ENCODE measurements at places on chromosomes 2 and 18.

- no peak for DNase-seq
Measured at GRCh38 chr2:110114831-110115255, 779 bp downstream of the MALL start.

GRCh38 chr2:161409308-161409907 lies 6.7 kb upstream of the TBR1 start:
- DNase-seq, result no peak

- DNase-seq, result no peak
Measured at GRCh38 chr2:157946919-157947557, 70.9 kb upstream of the ACVR1 start.

GRCh38 chr2:226220511-226220910 lies 579.1 kb downstream of the IRS1 start:
- DNase-seq, result no peak

DNA sequence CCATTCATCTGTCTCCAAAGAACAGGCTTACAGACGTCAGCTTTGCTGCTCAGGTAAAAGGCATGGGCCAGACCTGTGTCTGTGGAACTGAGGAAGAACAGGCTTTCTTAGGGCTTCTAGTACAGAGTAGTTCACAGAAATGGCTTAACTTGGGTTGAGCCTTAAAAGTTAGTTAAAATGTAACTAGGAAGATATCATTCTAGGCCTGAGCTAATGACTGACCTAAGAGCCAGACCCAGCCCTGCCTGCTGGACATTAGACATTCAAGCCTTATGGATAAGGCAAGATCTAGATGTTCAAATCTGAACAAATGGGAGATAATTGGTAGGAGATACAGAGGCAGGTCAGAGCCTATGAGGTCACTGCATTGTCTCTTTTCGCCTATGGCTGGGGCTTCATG lies 73.9 kb upstream of the SLC14A2 start:
- DNase-seq, result no peak

DNA sequence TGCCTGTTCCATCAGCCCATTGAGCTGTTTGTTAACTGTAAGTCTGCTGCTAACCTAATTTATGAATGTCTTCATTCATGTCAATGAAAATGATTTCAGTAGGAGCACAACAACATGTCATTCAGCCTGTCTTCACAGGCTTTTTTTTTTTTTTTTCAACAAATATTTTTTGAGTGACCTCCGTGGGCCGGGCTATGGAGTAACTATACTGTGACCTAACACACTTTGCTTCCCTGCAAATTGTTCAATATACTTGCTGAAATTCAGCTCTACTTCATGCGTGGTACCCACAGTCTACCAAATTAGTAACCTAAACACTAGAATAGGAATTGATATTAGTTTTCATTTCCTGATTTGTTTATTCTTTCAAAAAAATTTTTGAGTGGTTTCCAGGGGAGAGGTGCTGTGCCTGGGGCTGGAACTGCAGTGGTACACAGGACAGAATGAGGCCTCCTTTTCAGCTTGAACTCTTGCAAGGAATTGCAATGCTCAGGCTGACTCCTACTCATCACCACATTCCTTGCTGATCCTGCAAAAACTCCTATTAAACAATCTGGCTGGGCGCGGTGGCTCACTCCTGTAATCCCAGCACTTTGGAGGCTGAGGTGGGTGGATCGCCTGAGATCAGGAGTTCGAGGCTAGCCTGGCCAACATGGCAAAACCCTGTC lies 87.1 kb downstream of the CDH20 start:
- no peak for DNase-seq

GRCh38 chr2:44965684-44966083 lies 24.2 kb downstream of the SIX3 start:
- DNase-seq, result no peak

DNA sequence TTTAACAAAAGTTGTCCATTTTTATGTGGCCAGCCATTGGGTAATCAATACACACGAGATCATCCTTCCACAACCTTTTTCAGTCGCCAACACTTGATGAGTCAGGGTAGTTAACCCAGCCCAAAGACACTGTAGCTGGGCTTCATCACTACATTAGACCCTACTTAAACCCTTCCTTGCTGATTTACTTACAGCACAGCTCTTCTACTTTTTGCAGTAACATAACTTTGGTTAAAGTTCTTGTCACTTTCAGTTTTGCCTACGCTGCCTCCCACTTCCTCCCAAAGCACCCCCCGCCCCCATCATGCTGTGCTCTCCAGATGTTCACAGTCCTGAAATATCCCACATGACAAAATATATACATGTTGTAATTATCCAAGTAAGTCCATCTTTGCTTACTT lies 103.6 kb downstream of the CDK15 start:
- DNase-seq, result no peak

DNA sequence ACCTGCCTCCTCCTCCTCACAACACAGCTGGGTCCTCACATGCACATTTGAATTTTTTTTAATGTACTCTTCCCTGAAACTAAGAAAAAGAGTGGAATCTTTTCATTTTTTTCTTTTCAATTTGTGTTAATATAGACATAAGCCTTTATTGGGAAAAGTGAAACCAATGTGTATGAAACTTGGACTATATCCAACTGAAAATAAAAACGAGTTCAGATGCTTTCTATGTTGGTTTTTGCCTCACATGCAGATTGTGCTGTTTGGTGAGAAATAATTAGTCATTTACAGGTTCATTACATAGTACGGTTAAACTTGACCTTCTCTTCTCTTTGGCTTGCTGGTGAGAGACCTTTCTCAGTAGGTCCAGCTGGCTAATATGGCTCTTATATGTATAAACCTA lies 515.2 kb upstream of the FANCL start:
- no peak for DNase-seq

DNA sequence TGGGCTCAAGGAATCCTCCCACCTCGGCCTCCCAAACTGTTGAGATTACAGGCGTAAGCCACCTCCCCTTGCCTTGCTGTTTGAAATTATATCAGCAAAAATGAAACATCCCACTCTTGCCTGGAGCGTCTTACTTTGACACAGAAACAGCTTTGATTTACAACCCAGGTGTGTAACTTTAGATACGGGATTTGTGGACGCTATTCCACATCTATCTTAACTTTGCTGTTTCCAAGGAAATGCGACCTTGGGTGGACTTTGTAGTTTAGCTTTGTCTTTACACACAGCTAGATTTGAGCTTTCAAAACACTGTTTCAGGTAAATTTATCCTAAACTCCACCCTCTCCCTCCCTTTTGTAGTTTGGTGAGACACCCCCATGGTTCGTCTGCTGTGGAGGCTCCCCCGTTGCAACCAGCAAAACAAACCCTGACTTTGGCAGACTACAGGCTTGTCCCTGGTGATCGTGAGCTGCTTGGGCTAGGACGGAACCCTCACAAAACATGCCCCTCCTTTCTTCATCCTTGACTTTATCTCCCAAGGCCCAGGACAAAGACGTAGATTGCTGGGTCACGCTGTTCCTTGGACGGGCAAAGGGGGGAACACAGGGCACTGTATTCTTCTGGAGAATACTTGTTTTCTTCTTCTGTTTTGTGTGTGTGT lies 5.5 kb upstream of the MSH6 start:
- no peak for DNase-seq

DNA sequence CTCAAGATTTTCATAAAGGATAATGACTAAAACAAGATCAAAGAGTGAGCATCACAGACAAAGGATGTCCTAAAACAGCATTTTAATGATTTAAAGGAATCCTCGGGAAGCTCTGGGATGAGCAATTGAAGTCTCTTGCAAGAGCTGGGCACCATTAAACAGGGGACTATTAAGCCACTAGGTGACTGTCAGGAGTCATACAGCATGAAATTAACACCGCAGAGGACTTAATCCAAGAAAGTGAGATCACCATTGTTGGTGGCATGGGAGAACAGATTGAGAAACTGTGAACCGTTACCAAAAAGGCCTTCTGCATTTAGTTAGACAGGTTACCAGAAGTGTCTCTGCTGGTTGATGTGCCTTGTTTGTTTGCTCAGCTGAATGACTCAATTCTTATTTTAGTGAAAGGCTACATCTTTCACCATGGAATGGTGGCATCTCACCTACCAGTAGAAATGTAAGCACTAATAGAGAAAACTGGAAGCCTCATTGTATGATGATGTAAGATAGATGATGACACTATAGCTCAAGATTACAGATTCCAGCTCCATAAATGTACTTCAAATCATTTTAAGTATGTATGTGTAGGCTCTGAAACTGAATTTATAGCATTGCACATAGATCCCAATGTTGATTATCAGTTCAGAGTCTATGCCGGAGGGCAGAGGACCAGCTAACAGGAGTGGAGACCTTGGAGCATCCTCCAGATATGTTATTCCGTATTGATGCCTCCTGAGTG lies 427.6 kb downstream of the SUCLG1 start:
- no peak for DNase-seq

- DNase-seq, result no peak
Measured at GRCh38 chr2:209929369-209929768, 73.1 kb upstream of the RPE start.

DNA sequence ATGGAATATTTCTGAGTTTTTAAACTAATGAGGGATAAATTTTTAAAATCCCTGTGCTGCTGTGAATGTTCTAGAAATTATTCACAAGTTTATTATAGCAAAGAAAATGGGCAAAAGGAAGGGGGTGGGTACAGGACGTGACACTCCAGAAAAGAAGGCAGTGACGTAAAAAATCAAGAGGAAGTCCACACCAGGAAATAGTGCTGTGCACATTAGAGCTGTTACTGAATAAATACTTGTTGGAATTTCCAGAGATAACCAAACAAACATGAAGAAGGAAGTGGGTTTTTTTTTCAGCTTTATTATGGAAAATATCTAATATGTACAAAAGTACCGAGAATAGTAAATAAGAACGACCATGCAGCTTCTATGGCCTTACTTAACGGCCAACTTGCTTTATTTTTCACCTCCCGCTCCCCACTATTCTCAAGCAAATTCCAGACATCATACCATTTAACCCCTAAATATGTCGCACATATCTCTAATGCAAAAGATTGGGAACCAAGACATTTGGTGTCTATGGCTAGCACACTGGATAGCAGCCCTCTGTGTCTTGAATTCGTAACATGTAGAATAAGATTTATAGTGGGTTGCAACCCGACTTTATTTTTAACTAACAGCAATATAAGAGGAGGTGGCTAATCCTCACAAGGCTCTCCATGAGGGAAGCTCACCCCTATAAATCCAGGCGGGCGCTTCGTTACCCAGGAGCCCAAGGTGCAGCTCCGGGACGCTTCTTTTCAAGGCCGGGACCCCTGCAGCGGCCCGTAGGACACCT lies 580 bp upstream of the NDUFV2 start:
- DNase-seq, result no peak

GRCh38 chr2:197210430-197210829 lies 100.2 kb downstream of the ANKRD44 start:
- DNase-seq, result no peak

DNA sequence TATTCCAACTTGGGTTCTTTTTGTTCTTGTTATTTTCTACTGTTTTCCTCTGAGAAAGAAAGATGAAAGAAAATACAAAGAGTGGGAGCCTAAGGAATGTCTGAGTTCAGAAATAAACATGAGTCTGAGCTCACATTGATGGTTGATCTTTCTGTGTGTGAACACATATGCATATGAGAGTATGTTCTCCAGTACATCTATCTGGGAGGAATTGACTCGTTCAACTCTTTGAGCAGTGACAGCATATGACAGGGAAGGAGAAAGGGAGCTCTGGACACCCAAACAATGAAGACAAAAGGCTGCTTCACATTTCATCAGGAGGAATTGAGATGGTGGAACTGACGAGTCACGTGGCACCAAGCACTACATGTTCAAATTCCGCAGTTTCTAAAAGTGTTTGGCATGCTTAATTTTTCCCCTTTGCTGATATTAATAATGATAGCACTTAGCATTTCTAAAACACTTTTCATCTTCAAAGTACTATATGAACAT lies 229.8 kb upstream of the ACVR2A start:
- no peak for DNase-seq

- DNase-seq, result no peak
Measured at GRCh38 chr2:55590810-55591440, 26.5 kb downstream of the PPP4R3B start.

GRCh38 chr2:54589038-54589339 lies 132.9 kb downstream of the SPTBN1 start:
- no peak for DNase-seq

- no peak for DNase-seq
Measured at GRCh38 chr2:101900375-101900774, 91.4 kb upstream of the IL1R2 start.

GRCh38 chr2:239830121-239831000 lies 194.8 kb downstream of the NDUFA10 start:
- no peak for DNase-seq

DNA sequence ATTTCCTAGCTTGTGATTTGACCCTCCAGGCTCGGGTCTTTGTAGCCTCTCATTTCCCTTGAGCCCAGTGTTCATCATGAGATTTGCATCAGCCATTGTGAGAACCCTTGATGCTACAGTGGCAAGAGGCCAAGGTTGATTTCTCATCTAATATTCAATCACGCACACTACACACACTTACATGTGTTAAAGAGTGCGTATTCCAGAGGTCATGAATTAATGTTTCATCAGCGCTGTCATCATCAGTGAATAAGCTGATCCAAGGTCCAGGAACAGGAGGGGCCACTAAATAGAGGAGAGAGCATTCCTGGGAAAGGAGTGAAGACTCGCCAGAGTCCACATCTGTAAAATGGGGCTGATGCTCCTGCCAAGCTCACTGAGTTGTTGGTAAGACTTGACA lies 276.1 kb upstream of the SIX2 start:
- no peak for DNase-seq

DNA sequence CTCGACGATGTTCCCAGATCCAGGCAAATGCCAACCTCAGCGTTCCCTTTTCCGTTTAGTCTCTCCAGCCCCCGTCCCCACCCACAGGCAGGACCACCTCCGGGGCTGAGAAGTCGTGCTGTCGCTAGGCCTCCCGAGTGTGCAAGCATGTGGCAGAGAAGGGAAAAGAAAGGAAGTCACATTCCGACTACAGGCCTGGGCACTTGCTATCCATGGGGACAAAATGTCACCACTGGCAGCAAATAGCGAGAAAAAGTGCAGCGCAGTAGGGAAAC lies 420 bp downstream of the PIGN start:
- DNase-seq, result no peak

- no peak for DNase-seq
Measured at GRCh38 chr2:205696927-205697441, 14.7 kb downstream of the NRP2 start.

DNA sequence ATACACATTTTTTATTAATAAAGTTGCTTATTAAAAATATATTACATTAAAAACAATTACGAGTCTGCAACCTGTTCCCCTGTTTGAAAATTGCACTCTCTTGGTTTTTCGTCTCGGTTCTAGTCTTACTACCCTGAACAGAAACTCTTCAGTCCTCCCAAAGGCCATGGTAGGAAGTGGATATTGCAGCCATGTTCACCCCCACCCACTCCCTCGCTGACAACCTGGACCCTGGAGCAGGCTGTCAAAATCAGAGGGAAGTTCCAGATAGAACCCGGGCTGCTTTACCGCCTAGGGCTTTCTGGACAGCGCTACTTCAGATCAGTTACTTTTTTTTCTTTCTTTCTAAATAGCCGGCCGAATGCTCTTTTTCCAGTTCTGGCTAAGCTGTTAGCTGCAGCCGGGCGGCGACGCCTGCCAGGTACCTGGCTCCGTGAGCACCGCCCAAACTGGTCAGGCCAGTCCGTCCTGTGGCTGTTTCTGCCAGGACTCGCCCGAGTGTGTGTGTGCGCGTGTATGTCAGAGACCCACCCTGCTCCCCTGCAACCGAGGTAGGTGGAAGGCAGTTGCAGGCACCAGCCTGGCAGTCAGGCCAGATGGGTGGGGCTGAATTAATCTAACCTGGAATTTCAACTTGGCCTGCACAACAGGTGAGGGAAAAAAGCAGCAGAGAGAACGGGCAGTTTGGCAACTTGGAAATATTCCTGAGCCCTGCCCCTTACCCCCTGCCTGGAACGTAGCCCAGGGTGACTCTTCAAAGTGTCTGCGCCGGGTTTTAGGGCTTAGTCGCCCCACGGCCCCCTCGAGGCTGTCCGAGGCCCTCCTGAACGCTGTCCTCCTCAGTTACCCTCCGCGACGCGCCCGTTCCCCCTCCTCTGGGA lies 1.1 kb upstream of the TET3 start:
- no peak for DNase-seq
